SJSA1 (cell line): ENCODE measurements at places on chromosomes 5 and 9. TPM values are rescaled to one million over a fixed set of nuclear protein-coding genes. Genes with fewer than 3 reads are reported as not detected.

DNA sequence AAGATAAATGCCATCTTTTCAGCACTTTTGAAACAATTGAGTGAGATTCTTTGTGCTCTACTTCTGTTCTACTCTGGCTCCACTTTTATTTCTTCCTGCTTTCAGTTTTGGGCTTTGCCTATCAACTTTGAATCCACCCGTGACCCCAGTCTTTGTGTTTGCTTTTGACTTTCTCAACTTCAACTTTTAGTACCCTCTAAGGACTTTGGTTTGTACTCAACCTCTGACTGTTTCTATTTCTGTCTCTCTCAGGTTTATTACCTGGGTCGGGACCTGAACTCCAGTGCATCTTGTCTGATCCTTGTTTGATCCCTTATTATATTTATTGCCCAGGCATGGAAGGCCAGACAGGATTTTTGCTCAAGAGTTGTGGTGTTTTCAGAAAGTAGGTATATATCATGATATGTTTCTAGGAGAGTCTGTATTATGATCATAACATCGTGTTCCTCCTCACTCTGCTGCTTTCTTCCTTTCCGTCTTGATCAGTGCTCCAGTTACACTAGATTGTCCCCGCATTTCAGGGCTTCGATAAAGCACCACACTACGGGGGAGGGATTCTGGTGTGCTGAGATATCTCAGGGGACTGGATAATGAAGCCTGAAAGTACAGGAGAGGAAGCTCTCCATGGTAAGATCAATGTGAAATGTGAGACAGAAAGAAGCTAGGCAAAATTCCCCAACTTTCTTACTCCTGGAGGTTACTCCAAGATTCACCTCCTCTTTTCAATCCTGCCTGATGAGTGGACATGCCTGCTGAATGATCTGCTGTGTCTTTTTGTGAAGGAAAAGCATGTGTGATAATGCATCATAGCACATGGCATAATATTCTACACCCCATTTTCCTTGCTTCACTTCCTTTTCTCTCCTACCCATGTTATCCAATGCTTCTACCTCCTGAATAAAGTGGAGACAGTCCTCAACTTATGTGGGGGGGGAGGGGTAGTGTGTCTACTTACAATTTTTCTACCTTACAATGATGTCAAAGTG lies 155.5 kb upstream of the GRIN3A start:
- H3K4me3 ChIP-seq = no peak overlapping the region
- H3K36me3 ChIP-seq = no peaks in the 10 kb centered on the region
- H3K4me1 ChIP-seq = no peaks in the 10 kb centered on the region
- H3K27ac ChIP-seq = no peak overlapping the region
- H3K27me3 ChIP-seq = no peaks in the 10 kb centered on the region

DNA sequence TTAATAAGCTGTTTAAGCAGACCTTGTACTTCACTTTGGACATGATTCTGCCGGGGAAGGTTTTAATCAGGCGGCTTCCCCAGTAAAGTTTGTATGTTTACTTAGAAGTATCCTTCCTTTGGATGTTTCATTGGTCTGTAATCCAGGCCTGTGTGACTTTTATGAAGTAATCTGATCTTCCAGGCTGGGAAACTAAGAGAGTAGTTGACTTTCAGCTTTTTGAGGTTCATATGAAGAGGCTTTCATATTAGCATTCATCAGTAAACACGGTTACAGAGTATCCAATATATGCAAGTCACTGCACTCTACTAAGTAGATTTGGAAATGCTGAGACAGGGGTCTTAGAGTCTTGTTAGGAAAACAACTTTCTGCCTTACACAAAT lies 1.1 kb downstream of the DNAJC21 start:
- peak overlapping the region; percentile 94 for H3K4me3 ChIP-seq
- H3K27ac ChIP-seq = no peak overlapping the region
- H3K27me3 ChIP-seq = no peaks in the 10 kb centered on the region
- H3K36me3 ChIP-seq = peaks cover 35% of the 10 kb centered on the region
- H3K4me1 ChIP-seq = peaks cover 11% of the 10 kb centered on the region

GRCh38 chr5:67192719-67193438 lies 3.7 kb downstream of the CD180 start:
- H3K4me3 ChIP-seq = no peak overlapping the region
- H3K27ac ChIP-seq = no peak overlapping the region
- no peaks in the 10 kb centered on the region for H3K27me3 ChIP-seq
- peaks cover 11% of the 10 kb centered on the region for H3K4me1 ChIP-seq
- H3K36me3 ChIP-seq = no peaks in the 10 kb centered on the region

DNA sequence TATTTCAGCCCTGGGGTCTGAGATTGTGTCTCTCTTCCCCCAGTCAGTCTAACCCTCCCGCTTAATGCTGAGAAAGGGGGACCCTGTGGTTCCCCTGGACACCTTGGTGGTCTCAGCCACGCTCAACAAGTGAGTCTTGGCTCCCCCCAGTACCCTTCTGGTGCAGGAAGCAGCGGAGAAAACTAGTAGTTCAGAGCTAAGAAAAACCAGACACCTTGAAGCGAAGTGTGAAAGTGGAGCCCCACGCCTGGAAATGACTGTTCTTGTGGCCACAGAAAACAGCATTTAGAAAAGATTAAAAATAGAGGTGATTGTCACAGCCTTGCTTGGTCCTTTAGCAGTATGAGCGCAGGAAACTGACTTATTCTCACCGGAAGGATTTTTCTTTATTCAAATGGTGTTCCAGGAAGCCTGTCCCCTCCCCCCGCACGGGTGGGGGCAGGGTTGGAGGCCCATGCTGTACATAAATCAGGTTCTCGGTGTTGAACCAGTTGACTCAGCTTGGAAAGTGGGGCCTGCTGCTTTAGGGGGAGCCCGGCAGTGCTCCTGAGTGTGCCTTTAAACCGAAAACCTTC lies 8.1 kb downstream of the ARPC5L start:
- DNase-seq = peak; percentile 42
- peaks cover 17% of the 10 kb centered on the region for H3K4me1 ChIP-seq
- no peaks in the 10 kb centered on the region for H3K27me3 ChIP-seq
- peak overlapping the region; percentile 90 for H3K4me3 ChIP-seq
- peak overlapping the region; percentile 78; the same call in 1 of the 2 replicates for H3K27ac ChIP-seq

- peaks cover 4% of the 10 kb centered on the region for H3K4me1 ChIP-seq
- no peak for DNase-seq
- no peak overlapping the region; the same call in 1 of the 2 replicates for H3K27ac ChIP-seq
These were observed 578 bp upstream of the PSAT1 start for GRCh38 chr9:78296201-78296892.

DNA sequence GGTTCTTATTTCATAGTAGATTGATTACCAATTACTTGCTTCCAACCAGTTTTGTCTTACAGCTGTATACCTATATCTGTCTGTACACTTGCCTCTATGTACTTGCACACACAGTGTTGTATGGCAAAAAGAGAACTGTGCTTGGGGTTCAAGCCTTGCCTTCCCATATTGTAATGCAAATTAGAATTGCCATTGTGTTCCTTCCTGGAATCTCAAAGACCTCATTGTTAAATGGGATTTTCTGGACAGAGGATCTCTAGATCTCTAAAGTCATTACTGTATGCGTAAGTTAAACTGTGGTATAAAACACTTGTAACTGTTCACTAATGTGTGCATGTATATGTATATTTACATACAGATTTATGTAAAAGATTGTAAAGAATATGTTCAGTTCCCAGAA lies 428.8 kb downstream of the CAAP1 start:
- DNase-seq = no peak
- H3K27me3 ChIP-seq = no peaks in the 10 kb centered on the region
- H3K36me3 ChIP-seq = no peaks in the 10 kb centered on the region
- H3K27ac ChIP-seq = no peak overlapping the region

- H3K36me3 ChIP-seq = no peaks in the 10 kb centered on the region
- H3K4me1 ChIP-seq = no peaks in the 10 kb centered on the region
- H3K4me3 ChIP-seq = no peak overlapping the region
- H3K27ac ChIP-seq = no peak overlapping the region
These were observed 384.8 kb downstream of the PRR16 start for GRCh38 chr5:120848883-120849282.

- no peaks in the 10 kb centered on the region for H3K27me3 ChIP-seq
- H3K36me3 ChIP-seq = no peaks in the 10 kb centered on the region
- H3K4me1 ChIP-seq = no peaks in the 10 kb centered on the region
These were observed 30.9 kb downstream of the CNTLN start for GRCh38 chr9:17165764-17166163.

DNA sequence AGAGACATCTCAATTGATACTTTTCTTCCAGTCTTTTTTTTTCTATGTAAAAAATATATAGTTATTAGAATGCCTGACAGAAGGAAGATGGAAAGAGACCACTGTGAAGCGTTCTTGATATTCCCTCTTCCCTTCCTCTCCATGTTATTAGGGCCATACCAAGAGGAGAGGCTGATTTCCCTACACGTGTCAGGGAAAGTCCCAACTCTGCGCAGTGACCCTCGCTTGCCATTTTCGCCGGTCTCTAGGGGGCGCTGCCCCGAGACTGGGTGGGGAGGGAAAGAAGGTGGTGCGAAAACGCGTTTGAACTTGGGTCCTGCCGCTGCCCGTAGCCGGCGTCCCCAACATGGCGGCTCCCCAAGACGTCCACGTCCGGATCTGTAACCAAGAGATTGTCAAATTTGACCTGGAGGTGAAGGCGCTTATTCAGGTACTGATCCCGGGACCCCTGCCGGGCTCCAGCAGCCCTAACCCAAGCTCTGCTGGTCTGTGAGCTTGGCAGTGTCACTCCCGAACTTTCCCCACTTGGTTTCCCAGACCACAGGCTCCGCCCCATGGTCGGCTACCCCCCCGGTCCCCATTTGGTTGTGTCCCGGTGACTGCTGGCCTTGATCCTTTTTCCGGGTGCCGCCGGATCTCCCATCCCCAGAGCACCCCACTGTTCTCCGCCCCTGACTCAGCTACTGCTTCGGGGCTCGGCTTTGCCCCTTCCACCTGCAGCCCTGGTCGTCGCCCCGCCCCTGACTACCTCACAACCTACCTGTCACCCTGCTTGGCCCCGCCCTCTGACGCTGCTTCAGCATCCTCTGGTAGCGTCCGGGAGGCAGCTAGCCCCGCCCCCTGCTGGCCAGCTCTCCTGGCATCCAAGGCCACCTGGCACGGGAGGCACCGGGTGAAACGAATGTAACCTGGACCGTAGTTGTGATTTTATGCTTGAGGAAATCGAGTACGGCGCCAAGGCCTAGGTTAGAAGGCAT lies at the start of gene BNIP1:
Gene BNIP1 (plus strand): TSS at position 332 of the 977 bp plus-strand sequence. CDS start 15 bp downstream, at position 347.
- DNase-seq = peak; percentile 98
- H3K36me3 ChIP-seq = peaks cover 30% of the 10 kb centered on the region
- peak within 1 kb of the TSS; percentile 58 for H3K27ac ChIP-seq

DNA sequence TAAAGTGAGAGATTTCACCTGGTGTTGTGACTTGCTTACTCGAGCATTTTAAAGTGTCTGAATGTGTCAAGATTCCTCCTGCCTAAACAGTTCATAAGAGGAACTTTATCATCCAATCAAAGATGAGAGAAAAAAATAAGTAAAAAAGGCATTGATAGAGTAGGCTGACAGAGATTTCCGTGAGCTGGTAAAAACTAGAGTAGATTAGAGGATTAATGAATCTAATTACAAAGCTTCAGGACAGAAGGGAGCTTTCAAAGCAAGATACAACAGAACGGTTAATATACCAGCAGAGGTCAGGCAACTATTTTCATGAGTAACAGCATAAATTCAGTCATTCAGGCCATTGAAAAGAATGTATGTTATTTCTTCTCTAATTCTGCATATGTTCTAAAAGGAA lies 91.5 kb downstream of the ADAMTS6 start:
- H3K4me1 ChIP-seq = no peaks in the 10 kb centered on the region
- no peak overlapping the region for H3K4me3 ChIP-seq
- H3K36me3 ChIP-seq = no peaks in the 10 kb centered on the region
- no peak for DNase-seq

- no peaks in the 10 kb centered on the region for H3K27me3 ChIP-seq
- no peaks in the 10 kb centered on the region for H3K36me3 ChIP-seq
- DNase-seq = no peak
These were observed 85.2 kb upstream of the CLINT1 start for GRCh38 chr5:157944077-157944633.

DNA sequence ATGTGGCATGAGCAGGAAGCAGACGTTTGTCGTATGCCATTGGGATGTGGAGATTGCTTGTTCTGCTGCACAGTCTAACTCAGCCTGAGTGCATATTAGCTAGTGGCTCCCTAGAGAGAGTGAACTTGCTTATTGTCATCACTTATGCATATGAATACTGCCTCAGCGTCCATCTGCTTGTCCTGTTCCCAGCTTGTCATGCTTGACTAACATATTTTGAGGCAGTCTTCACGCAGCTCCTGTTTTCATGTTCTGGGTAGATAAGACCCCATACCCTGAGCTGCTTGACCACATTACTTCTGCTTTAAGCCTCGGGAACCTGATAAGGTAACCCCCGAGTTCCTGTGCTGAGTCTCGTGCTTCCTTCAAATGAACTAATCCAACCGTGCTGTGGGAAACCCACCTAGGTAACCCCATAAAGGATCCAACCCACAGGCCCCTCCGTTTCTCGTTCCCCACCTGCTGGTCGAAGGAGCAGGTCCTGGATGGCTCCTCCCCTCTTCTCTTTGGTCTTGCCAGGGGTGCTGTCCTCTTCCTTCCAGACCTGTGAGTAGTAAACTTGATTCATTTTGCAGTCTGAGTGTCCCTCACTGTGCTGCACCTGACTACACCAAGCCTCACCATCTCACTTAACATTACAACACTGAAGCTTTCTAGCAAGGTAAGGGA lies 25.0 kb downstream of the ANKRD33B start:
- H3K27me3 ChIP-seq = no peaks in the 10 kb centered on the region
- peaks cover 20% of the 10 kb centered on the region for H3K4me1 ChIP-seq
- DNase-seq = peak; percentile 41
- H3K27ac ChIP-seq = no peak overlapping the region
- H3K4me3 ChIP-seq = no peak overlapping the region

DNA sequence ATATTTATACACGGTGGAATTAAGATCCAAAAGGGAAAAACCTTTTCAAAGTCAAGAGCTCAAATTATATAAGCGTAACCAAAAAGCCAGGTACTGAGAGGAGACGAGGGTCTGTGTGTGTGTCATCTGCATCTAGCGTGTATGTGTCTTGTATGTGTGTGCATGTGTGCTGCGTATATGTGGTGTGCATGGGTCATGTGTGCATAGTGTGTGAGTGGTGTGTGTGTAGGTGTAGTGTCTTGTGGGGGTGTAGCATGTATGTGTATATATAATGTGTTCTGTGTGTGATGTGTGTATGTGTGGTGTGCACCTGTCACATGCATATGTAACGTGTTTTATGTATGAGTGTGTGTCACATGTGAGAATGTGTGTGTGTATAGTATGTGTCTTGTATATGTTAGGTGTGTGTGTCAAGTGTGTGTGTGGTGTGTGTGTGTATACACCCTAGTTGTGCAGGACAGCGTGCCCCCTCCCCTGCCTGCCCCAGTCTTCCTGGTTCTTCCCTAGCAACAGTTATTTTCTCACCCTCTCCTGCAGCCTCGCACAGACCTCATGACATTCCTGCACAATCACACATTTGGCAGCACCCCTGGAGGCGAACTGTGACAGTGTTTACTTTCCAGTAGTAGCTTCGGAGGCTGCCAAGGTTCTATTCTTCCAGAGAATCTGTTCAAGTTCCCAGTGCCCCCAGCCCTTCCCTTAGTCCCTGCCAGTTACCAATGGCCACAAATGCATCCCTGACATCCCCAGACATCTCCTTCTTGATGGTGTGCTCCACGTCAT lies 27.1 kb upstream of the TNIP1 start:
- no peak for DNase-seq
- H3K27ac ChIP-seq = no peak overlapping the region
- peaks cover 100% of the 10 kb centered on the region for H3K36me3 ChIP-seq
- no peak overlapping the region for H3K4me3 ChIP-seq

The OR1Q1 gene
- total RNA-seq = not detected in 2 replicates

The MARCOL gene
- total RNA-seq = not detected in 2 replicates

The CARTPT gene
- not detected in 2 replicates for total RNA-seq

The GOLM1 gene
- 27.5 and 37.2 TPM in 2 replicates for total RNA-seq

The MCTP1 gene
- total RNA-seq = 13.3 and 15.9 TPM in 2 replicates
